ENCODE measurements at places on chromosomes 7 and 10. TPM values are rescaled to one million over a fixed set of nuclear protein-coding genes. Genes with fewer than 3 reads are reported as not detected.

The CACNA2D1 gene
- total RNA-seq = 1.1 TPM

GRCh38 chr10:71083716-71083975, 128.7 kb upstream of the UNC5B start:
- H3K4me3 ChIP-seq = no peak overlapping the region
- H3K4me1 ChIP-seq = no peaks in the 10 kb centered on the region
- DNase-seq = no peak
- H3K36me3 ChIP-seq = no peaks in the 10 kb centered on the region
- H3K27ac ChIP-seq = no peak overlapping the region
- H3K27me3 ChIP-seq = no peaks in the 10 kb centered on the region

DNA sequence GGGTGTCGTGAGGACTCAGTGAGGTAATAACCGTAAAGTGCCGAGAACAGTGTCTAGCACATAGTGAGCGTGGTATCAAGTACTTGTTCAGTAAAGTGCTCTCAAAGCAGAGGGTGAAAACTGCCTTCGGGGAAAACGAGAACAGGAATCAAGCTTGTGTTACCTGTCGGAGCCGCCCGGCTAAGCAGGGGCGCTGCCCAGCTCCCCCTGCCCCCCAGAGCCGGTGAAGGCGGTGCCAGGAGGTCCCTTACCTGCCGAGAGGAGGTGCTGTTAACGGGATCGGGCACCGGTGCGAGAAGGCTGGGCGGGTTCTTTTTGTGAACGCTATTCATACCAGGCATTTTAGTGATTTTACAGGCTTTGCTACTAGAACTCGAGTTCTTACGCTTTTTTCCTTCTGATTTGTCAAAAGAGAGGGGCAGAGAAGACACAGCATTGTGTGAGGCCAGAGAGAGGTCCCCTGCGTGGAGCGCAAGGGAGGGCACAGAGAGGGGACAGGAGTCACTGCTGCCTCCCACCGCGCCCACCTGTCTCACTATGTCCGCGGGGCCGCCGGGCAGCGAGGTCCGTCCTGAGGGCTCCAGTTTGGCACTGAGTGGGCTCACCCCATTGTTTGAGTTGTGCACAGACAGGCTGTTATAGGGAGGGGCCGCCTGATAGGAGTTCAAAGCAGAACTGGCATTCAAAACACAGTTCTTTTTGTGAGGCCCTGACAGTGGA, 32.5 kb upstream of the EFCAB10 start:
- DNase-seq = no peak
- H3K36me3 ChIP-seq = no peaks in the 10 kb centered on the region
- peaks cover 3% of the 10 kb centered on the region for H3K4me1 ChIP-seq
- no peak overlapping the region for H3K4me3 ChIP-seq

- peaks cover 41% of the 10 kb centered on the region for H3K4me1 ChIP-seq
- peak; percentile 28 for DNase-seq
- no peaks in the 10 kb centered on the region for H3K36me3 ChIP-seq
- H3K27ac ChIP-seq = no peak overlapping the region
Measured at GRCh38 chr7:143375298-143376034, 5.7 kb upstream of the ZYX start.

DNA sequence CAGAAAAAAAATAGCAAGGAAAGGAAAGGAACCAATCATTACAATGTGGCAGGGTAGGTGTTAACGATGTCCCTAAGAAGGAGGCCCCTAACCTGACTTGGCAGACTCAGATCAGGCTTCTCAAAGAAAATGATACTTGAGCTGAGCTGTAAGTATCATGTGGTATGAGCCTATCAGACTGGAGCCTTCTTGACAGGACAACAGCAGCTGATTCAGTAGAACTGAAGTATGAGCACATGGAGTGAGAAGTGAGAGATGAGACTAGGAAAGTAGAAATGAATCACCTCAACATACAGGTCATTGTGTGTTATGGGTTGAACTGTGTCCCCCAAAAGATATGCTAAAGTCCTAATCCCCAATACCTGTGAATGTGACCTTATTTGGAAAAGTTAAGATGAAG, 66.3 kb downstream of the MTERF1 start:
- H3K27me3 ChIP-seq = peaks cover 6% of the 10 kb centered on the region
- no peaks in the 10 kb centered on the region for H3K4me1 ChIP-seq
- DNase-seq = no peak
- no peaks in the 10 kb centered on the region for H3K36me3 ChIP-seq
- no peak overlapping the region for H3K27ac ChIP-seq

The TSPAN12 gene
- 7.2 TPM for total RNA-seq

The HHEX gene
- total RNA-seq = 3.2 TPM

- peaks cover 36% of the 10 kb centered on the region for H3K4me1 ChIP-seq
- peak overlapping the region; percentile 39 for H3K4me3 ChIP-seq
- peak; percentile 83 for DNase-seq
- H3K36me3 ChIP-seq = 0 out of 2 replicates have a peak, but pooled peaks cover 7% of the 10 kb centered on the region
Measured at GRCh38 chr7:129438839-129439651, 4.8 kb downstream of the STRIP2 start.

GRCh38 chr7:44398511-44398911, 73.1 kb upstream of the CAMK2B start:
- H3K27me3 ChIP-seq = no peaks in the 10 kb centered on the region
- no peak overlapping the region for H3K27ac ChIP-seq
- H3K36me3 ChIP-seq = peaks cover 16% of the 10 kb centered on the region

DNA sequence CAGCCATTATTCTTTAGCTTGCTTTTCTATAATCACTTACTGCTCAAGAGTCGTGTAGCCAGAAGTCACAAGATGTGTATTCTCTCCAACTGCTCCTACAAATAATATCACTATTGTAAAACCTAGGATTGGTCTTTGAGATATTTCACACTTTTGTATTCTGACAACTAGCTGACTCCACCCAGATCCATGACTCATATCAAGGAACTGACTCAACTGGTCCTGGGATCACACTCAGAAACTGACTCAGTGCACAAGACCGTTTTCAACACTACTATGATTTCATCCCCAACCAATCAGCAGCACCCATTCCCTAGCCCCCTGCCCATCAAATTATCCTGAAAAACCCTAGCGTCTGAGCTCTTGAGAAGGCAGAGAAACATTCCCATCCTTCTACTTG, 56.5 kb upstream of the ORC5 start:
- peaks cover 19% of the 10 kb centered on the region for H3K27me3 ChIP-seq
- H3K27ac ChIP-seq = no peak overlapping the region
- H3K36me3 ChIP-seq = no peaks in the 10 kb centered on the region
- H3K4me3 ChIP-seq = no peak overlapping the region

- H3K27ac ChIP-seq = no peak overlapping the region
- peaks cover 32% of the 10 kb centered on the region for H3K27me3 ChIP-seq
- DNase-seq = no peak
- H3K4me3 ChIP-seq = no peak overlapping the region
- no peaks in the 10 kb centered on the region for H3K4me1 ChIP-seq
Measured at GRCh38 chr7:50276483-50276882, 28.0 kb upstream of the IKZF1 start.

- peaks cover 42% of the 10 kb centered on the region for H3K4me1 ChIP-seq
- H3K4me3 ChIP-seq = peak within 1 kb of the TSS; percentile 83
- H3K27me3 ChIP-seq = no peaks in the 10 kb centered on the region
- no peak within 1 kb of the TSS for H3K27ac ChIP-seq
- peak; percentile 44 for DNase-seq
Measured at GRCh38 chr7:43758029-43758821, at the start of gene BLVRA. Gene BLVRA (plus strand): TSS chr7:43758680. CDS start chr7:43771159, 12,479 bp downstream.

- H3K4me1 ChIP-seq = peaks cover 9% of the 10 kb centered on the region
- no peaks in the 10 kb centered on the region for H3K36me3 ChIP-seq
- no peak for DNase-seq
- no peak overlapping the region for H3K4me3 ChIP-seq
Measured at GRCh38 chr10:43108951-43109350, 29.3 kb upstream of the CSGALNACT2 start.

GRCh38 chr10:7480742-7481367, 70.0 kb upstream of the SFMBT2 start:
- H3K27ac ChIP-seq = no peak overlapping the region
- no peak overlapping the region for H3K4me3 ChIP-seq
- no peak for DNase-seq
- no peaks in the 10 kb centered on the region for H3K4me1 ChIP-seq
- H3K27me3 ChIP-seq = peaks cover 26% of the 10 kb centered on the region

DNA sequence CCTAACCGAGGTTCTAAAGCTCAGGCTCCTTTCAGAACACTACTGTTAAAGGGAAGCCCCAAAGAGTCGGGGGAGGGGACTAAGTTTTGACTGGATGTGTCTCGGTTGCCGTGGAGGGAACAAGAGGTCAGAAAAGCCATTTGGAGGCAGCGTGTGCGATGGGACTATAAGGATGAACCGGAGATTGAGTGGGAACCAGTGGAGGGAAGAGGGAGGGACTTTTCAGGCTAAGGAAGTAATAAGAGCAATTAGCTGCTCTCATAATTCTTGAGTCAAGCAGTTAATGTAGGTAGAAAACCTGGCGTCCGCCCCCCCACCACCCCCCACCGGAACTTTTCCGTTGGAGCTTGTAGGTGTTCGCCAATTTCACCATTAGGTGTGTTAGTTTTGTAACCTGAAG, 491 bp upstream of the AKAP9 start:
- peak overlapping the region; percentile 58 for H3K27ac ChIP-seq
- no peaks in the 10 kb centered on the region for H3K27me3 ChIP-seq
- peaks cover 19% of the 10 kb centered on the region for H3K4me1 ChIP-seq
- peak; percentile 28 for DNase-seq
- peak overlapping the region; percentile 76 for H3K4me3 ChIP-seq
- no peaks in the 10 kb centered on the region for H3K36me3 ChIP-seq

- DNase-seq = peak; percentile 72
- no peaks in the 10 kb centered on the region for H3K27me3 ChIP-seq
- peaks cover 14% of the 10 kb centered on the region for H3K4me1 ChIP-seq
- no peak overlapping the region for H3K27ac ChIP-seq
- H3K36me3 ChIP-seq = no peaks in the 10 kb centered on the region
- H3K4me3 ChIP-seq = peak overlapping the region; percentile 48
Measured at GRCh38 chr10:125633517-125633999, 49.4 kb downstream of the TEX36 start.

DNA sequence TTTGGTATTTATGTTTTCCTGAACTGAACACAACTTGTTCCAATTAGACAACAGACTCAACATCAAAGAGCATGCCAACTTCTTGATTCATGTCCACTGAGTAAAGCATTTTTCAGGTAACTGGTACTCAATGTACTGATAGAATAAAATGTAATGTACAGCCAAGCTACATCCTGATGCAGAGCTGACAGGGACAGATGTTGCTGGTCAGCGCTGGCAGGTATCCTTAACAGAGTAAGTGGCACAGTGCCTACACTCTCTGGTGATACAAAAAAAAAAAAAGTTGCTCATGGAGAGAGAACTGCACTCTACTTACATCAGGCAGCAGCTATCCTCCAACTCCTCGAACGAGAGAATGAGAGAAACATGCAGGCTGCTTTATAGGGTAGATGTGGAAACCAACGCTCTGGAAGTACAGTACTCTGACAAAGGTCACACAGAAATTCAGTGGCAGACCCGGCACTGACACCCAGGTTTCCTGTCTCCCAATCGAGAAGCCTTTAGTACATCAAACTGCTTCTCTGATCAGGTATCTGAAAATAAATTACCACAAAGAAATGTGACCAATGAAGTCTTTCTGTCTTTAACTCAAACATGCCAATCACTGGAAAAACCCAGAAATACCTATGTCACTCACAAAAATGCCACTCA, 4.6 kb downstream of the ITGB1 start:
- peaks cover 56% of the 10 kb centered on the region for H3K36me3 ChIP-seq
- peaks cover 69% of the 10 kb centered on the region for H3K4me1 ChIP-seq
- H3K27ac ChIP-seq = peak overlapping the region; percentile 1
- no peaks in the 10 kb centered on the region for H3K27me3 ChIP-seq

The PNLIPRP3 gene
- total RNA-seq = not detected

The GATA3 gene
- 2.6 TPM for total RNA-seq

The MLLT10 gene
- 32.5 TPM for total RNA-seq

DNA sequence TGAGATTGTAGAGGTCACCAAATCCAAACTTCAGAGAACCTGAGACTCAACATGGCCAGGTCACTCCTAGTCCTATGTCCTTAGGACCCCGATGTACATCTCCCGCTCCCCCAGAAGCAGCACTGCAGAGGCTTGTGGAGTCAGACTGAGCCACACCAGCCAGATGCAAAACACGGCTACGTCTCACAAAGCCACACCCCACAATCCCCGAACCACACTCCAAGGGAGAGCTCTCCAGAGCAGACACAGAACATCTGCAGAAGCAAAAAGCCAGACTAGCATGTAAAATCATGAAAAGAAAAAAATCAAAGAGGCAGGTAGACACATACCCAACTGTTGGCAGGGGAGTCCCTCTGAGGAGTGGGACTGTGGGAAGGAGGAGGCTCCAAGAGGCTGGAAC, 104.9 kb downstream of the CTBP2 start:
- no peak for DNase-seq
- no peaks in the 10 kb centered on the region for H3K27me3 ChIP-seq
- H3K36me3 ChIP-seq = peaks cover 6% of the 10 kb centered on the region
- no peaks in the 10 kb centered on the region for H3K4me1 ChIP-seq
- no peak overlapping the region for H3K4me3 ChIP-seq
- no peak overlapping the region for H3K27ac ChIP-seq

The CHAT gene
- not detected for total RNA-seq

The MCM7 gene
- total RNA-seq = 226 TPM

The NOLC1 gene
- total RNA-seq = 69.9 TPM

DNA sequence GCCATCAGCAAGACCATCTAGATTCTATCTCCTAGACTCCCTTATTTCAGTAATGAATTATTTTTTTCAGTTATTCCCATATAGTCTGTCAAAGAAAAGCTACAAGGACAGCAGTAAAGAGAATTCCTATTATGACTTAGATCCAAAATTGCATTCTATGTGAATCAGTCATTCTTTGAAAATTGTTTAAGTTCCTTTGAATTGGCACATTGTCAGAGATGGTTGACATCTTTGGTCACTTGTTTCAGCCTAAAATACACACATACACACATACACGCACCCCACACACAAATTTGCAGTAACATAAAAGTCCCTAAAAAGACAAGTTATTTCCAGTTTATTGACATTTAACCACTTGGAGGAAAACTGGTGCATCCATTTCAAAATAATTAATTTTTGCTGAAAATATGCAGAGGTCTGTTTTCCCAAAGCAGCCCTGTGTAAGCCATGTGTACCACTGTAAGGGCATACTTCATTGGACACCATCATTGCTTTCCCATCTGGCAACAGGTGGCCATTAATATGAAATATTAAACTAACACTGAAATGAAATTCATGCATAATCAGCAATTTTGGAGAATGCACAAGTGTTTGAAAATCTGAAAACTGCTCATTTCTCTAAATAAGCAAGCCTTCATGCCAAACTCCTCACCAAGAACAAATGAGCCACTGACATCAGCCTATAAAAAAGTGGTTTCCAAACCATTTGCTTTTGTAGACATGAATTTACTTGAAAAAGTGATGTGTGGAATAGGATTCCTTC, 121.7 kb upstream of the COL1A2 start:
- no peak for DNase-seq
- H3K27me3 ChIP-seq = 0 out of 2 replicates have a peak, but pooled peaks cover 15% of the 10 kb centered on the region

The PNLIP gene
- total RNA-seq = not detected

The OR2A1 gene
- not detected for total RNA-seq

Measured in PC-3 (cell line).